ENCODE measurements at places on chromosomes 1 and 21. TPM values are rescaled to one million over a fixed set of nuclear protein-coding genes. Genes with fewer than 3 reads are reported as not detected.

Gene DNAI4
- total RNA-seq = 0.35 TPM

Gene ANGPTL3
- not detected for total RNA-seq

Gene LIPI
- not detected for total RNA-seq

Gene KRTAP15-1
- total RNA-seq = not detected

Gene EPHA2
- total RNA-seq = 104 TPM

Gene RXFP4
- total RNA-seq = not detected

- no peak overlapping the region for H3K27ac ChIP-seq
- H3K27me3 ChIP-seq = peaks cover 1% of the 10 kb centered on the region
These were observed 300.9 kb downstream of the LMX1A start for GRCh38 chr1:165055581-165055980.

DNA sequence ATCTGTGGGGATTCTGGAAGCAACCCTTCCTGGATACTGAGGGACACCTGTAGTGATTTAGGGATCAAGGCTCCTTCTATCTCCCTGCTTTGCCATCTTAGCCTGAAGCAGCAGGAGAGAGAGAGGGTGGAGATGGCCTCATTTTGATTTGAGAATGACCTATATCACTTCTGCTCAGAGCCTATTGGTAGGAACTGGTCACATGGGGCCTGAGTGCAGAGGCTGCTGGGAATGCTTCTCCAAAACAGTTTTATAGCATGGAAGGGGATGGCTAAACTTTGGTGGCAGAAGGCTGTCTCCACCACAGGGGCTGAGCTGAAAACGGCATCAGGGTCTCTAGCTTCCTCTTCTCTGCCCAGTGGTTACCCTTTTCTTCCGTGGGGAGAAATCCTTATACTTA lies 105.8 kb downstream of the TBX19 start:
- no peak overlapping the region for H3K4me3 ChIP-seq
- H3K27me3 ChIP-seq = no peaks in the 10 kb centered on the region
- H3K27ac ChIP-seq = no peak overlapping the region
- no peaks in the 10 kb centered on the region for H3K36me3 ChIP-seq
- H3K4me1 ChIP-seq = no peaks in the 10 kb centered on the region

DNA sequence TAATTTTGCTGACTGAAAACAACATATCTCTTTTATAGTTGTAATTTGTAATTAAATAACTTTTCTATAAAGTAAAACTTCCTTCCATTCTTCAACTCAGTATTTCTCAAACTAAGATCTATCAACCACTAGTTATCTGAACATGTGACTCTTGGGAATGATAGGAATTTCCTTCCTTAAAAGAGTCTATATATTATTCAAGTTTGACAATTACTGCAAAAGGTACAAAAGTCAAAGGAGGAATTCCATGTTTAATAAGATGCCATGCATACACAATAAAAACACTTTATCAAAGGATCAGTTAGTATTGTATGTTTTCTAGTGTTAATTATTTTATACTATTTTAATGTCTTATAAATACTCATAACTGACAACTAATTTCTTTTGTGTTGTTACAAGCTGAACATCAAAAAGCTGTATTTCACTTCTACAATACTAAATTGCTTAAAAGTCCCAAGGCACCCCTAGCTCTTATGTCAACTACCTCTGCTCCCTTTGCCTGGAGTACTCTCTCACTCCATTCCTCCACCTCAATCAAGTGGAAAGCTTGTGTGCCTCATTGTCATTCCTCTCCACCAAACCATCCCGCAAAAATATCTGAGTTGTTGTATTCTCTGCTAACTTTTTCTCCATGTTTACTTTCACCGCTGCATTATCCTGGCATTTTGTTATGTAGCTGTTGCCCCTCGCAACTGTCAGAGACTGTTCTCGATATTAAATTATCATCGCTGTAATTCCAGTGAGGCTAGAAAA lies 67.9 kb downstream of the SLC44A5 start:
- H3K4me3 ChIP-seq = no peak overlapping the region
- H3K27ac ChIP-seq = no peak overlapping the region
- no peak for DNase-seq
- H3K4me1 ChIP-seq = no peaks in the 10 kb centered on the region
- no peaks in the 10 kb centered on the region for H3K36me3 ChIP-seq

GRCh38 chr1:53486395-53487026 lies 27.3 kb downstream of the DMRTB1 start:
- H3K4me3 ChIP-seq = no peak overlapping the region
- peaks cover 5% of the 10 kb centered on the region for H3K4me1 ChIP-seq
- no peak for DNase-seq
- H3K27ac ChIP-seq = no peak overlapping the region
- no peaks in the 10 kb centered on the region for H3K27me3 ChIP-seq

- H3K36me3 ChIP-seq = no peaks in the 10 kb centered on the region
- no peak overlapping the region for H3K27ac ChIP-seq
- no peak for DNase-seq
- H3K4me1 ChIP-seq = peaks cover 9% of the 10 kb centered on the region
- H3K27me3 ChIP-seq = no peaks in the 10 kb centered on the region
These were observed 306.9 kb downstream of the TTLL7 start for GRCh38 chr1:83691953-83692500.

DNA sequence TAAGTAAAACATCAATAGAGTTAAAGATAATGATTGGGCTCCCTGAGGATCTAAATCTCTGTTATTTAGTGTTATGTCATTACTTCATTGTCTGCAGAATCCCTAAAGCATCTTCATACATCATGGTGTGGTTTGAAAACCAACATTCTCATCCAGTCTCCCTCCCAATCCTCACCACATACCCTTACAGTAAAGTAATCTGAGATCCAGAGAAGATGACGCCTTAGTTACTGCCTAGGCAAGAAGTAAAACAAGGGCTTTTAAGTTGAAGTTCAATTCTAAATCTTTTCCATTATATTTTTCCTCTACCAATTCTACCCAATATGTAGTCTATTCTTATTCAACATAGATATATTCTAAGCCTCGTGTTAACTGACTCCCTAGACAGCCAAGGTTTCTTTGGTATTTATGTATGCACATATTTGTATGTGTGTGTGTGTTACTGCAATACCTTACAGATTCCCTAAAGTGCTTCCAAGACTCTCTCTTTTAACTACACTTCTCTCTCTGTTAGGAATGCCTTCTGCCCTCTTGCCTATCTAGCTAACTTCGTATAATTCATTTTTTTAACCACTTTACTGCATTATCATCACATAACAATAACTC lies 17.3 kb downstream of the DPH5 start:
- H3K36me3 ChIP-seq = no peaks in the 10 kb centered on the region
- H3K27ac ChIP-seq = no peak overlapping the region
- no peak overlapping the region for H3K4me3 ChIP-seq
- no peaks in the 10 kb centered on the region for H3K27me3 ChIP-seq
- peaks cover 21% of the 10 kb centered on the region for H3K4me1 ChIP-seq
- no peak for DNase-seq

All from esophagus squamous epithelium (tissue), 5 donors.